Chondrocyte (in vitro differentiated cells): ENCODE measurements at places on chromosomes 2 and 18. TPM values are rescaled to one million over a fixed set of nuclear protein-coding genes. Genes with fewer than 3 reads are reported as not detected.

GRCh38 chr2:46123013-46123412 lies 174.2 kb upstream of the EPAS1 start:
- DNase-seq = no peak

DNA sequence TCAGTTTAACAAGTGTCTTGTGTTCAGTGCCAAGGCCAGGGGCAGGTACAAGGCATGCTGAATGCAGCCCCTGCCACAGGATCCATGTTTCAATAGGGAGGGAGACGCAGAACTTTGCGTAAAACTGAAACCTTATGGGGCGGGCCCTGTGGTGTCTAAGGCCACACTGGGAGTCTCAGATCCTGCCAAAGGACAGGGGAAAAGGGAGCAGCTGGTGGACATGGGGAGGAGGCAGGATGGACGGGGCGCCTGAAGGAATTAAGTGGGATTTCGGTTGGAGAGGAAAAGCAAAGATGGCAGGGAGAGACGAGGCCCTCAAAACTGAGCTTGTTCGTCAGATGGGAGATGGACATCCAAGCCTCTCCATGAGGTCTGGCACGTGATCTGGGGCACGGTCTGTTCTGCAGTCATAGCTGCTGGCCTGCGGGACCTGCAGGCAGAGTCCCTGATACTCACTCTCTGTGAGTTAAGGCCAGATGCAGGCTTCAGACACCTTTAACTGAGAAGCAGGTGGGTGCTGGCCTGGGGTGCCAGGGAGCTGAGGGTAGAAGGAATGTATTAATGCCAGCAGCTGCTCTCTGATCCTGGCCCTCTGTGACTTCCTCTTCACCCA lies 48.8 kb downstream of the TCF7L1 start:
- no peak for DNase-seq

DNA sequence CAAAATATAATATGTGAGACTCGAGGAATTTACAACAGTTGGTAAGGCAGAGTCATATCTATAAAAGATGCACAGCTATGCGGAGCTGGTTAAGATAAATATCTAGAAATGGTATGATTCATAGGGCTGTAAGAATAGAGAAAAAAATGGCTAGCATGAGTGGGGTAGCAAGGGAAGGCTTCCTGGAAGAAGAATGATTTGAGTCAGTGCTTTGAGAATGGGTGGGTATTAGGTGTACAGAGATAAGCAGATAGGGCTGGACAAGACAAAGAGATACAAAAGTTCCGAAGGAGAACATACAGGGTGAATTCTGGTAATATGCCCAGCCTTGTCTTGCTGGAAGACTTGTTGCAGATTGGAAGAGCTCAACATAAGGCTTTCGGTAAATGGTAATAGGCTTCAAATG lies 291.5 kb upstream of the CCDC68 start:
- DNase-seq = no peak

Gene CYP27C1
- total RNA-seq = 11.7 to 17.2 TPM (median 13.4 TPM) in 3 replicates

- DNase-seq = no peak
These were observed 1647.1 kb downstream of the SUCLG1 start for GRCh38 chr2:82811946-82812345.

Gene TNS1
- total RNA-seq = 227 to 272 TPM (median 249 TPM) in 3 replicates

DNA sequence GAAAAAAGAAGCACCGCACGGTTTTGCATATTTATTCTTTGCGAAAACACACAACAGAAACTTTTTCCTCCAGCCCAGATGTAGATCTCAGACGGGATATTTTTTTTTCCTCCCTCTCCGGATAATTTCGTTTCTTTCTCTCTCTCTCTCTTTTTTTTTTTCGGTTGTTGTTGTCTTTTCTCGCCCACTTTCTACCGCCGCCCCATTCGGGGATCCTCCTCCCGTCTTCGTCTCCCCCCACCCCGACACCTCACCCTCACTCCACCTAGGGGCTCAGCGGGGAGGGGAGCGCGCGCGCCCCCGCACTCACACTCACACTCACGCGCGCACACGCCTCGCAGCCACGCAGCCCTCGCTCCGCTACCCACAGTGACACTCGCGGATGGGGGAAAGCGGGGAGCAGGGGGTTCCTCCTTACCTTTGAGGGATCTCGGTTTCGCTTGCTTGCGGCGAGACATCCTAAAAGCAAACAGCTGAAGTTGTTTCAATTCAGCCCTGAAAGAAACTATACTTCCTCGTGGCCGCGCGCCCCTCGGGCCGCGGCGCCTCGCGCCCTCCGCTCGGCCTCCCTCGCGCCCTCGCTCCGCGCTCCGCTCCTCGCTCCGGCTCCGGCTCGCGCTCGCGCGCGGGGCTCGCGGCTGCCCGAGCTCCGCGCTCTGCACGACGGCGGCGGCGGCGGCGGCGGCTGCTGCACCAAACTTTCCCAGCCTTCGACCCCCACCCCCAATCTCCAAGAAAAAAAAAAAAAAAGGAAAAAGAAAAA lies 1.3 kb downstream of the ZNF521 start:
- no peak for DNase-seq

- DNase-seq = no peak
These were observed 199.2 kb upstream of the TNP1 start for GRCh38 chr2:217058791-217059755.

- DNase-seq = no peak
These were observed 503.9 kb downstream of the PID1 start for GRCh38 chr2:228767196-228767595.

DNA sequence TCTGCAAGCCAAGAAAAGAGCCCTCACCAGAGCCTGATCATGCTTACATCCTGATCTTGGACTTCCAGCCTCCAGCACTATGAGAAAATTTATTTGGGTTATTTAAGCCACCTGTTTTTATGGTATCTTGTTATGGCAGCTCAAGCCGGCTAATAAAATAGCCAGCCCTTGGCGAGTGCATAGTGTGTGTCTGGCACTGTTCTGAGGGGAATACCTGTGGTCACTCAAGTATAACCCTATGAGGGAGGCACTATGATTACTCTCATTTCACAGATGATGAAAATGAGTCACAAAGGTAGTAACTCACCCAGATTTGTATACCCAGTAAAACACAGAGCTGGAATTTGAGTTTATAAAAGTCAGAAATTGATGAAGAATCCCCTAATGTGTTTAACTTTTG lies 556.9 kb upstream of the SETBP1 start:
- DNase-seq = no peak

DNA sequence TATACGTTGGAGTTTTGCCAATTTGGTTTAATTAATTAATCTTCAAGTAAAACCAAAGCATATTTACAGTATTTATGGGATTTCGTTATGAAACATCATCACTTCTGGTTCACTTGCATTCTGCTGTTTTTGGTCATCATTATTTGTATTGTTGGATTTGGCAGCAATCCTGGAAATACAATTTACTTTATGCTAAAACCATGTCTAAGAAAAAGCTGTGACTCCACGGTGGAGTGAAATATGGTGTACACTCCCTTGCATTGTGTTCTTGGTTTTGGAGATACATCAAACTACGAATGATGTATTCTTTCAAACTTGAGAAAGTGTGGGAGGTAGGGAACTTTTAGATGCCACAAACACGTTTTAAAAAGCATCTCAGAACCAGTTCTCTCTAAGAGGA lies 106.4 kb downstream of the CTAGE1 start:
- no peak for DNase-seq

DNA sequence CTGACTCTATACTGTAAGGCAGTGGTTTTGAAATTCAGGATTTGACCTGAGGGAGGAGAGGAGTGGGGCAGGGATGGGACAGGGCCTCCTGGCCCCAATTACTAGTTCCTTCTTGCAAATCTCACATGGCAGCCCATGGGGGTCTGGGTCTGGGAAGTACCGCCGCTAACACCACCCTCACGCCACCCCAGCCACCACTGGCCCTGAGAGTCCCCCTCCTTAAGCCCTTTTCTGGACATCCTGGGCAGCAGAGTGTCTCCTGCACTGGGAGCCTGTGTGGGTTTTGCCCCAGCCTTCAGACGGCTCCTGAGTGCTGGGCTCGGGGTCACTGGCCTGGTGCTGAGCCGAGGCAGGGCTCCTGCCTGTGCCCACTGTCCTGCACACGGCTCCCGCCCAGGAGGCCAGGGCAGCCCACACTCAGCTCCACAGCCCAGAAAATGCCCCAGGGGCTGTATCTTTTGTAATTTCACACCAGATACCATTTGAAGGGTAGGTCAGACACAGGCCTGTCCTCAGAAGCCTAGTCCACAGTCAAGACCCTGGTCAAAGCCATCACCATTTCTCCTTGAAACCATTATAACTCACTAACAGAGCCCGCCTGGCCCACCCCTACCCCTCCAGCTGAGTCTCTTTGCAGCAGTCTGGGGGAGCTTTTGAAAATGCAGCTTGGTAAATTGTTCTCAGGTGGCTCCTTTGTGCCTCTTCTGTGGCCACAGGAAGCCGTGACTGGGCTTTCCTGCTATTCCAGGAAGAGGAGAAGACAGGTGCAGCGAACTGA lies 55.1 kb downstream of the CYP27C1 start:
- no peak for DNase-seq

Gene FSHR
- not detected in 3 replicates for total RNA-seq

DNA sequence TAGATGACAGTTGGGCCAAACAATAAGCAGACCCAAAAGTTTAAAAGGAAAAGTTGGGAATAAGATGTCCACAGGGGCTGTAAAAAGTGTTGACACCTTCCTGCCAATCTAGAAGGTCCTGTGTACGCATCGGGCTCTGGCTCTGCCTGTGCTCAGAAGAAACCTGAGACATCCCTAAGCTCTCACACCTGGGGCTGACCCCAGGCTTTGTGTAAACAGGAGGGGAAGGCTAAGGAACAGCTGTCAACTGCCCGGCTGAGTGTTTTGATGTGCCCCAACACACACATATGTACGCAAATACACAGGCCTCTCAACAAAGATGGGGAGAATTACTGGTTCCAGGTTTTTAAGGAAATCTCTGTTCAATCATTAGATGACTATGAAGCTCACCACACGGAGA lies 59.5 kb downstream of the TMEM131 start:
- no peak for DNase-seq

Gene KCNK3
- 0.77 to 2.9 TPM (median 2.8 TPM) in 3 replicates for total RNA-seq

Gene BUB1
- total RNA-seq = 7.1 to 7.8 TPM (median 7.6 TPM) in 3 replicates

Gene CD8B
- total RNA-seq = not detected in 3 replicates

Gene SNED1
- 1.6 to 2.9 TPM (median 1.9 TPM) in 3 replicates for total RNA-seq

DNA sequence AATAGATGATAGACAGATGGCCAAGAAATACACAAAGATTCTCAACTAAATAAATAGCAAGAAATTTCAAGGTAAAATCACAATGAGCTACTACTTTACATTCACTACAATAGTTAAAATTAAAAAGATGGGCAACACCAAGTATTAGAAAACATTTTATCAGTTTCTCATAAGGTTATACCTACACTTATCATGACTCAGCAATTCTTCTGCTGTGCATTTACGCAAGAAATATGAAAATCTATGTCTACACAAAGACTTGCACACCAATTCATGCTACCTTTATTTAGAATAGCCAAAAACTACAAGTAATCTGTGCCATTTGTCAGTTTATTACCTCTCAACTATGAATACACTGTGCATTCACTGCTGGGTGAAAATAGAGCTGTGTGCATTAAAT lies 937.4 kb upstream of the NRXN1 start:
- DNase-seq = no peak

- no peak for DNase-seq
These were observed 203.3 kb downstream of the CELF4 start for GRCh38 chr18:37362158-37362890.

Gene MYL12B
- total RNA-seq = 241 to 327 TPM (median 323 TPM) in 3 replicates

DNA sequence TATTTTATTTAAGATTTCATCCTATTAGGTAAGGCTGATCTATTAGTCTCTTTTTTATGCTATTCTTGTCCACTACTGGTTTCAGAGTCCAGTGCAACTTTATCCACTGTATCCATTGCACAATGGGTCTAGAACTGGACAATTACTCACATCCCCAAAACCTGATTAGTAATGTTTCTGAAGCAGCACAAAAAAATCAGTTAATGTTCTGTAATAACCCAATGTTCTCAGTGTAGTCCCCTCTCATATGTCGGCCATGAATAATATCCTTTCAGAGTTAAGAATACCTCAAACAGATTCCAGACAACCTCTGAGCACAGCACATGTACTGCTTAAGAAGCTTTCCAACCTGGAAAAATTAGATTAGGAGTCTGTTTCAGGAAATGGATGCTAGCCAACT lies 29.7 kb downstream of the MGAT4A start:
- no peak for DNase-seq

GRCh38 chr2:238820916-238821315 lies 27.0 kb upstream of the TWIST2 start:
- DNase-seq = no peak

GRCh38 chr2:172775319-172775718 lies 39.7 kb downstream of the RAPGEF4 start:
- DNase-seq = no peak

GRCh38 chr18:11009869-11010268 lies 139.5 kb downstream of the PIEZO2 start:
- DNase-seq = no peak

Gene SLC14A1
- total RNA-seq = 0.25 TPM in 1 of 3 replicates, not detected in the others

Gene CAVIN2
- total RNA-seq = 1.8 to 5.7 TPM (median 2.2 TPM) in 3 replicates

DNA sequence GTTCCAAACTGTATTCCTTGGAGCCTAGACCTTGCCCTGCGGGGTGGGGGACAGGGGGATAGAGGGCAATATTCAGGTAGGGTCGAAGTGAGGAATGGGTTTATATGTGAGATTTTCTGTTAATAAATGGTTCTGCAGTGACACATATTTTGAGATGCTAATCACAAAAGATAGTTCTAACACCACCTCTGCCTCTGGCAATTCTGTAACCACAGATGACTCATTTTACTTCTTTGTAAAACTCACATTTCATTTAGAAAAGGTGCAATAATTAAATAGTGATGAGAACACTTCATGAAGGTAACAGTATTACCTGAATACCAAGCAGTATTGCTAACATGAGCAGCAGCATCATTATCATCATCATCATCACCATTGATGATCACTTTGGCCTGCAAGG lies 306.6 kb downstream of the SUCLG1 start:
- no peak for DNase-seq

DNA sequence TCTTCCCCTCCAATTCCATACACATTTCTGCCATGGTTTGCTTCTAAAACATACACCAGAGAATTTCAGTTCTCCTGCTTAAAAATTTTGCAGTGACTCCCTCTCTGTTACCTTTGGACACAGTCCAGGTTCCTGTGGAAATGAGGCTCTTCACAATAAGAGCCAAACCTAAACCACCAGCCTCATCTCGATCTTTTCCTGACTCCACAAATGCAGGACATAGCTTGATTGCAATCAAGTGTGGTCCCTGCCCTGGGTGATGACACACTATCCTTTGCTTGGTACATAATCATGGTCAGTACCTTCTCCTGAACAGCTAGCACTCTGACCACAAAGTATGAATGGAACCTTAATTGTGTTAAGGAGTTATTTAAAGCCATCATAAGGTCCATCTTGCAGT lies 134.9 kb upstream of the CHAC2 start:
- no peak for DNase-seq

DNA sequence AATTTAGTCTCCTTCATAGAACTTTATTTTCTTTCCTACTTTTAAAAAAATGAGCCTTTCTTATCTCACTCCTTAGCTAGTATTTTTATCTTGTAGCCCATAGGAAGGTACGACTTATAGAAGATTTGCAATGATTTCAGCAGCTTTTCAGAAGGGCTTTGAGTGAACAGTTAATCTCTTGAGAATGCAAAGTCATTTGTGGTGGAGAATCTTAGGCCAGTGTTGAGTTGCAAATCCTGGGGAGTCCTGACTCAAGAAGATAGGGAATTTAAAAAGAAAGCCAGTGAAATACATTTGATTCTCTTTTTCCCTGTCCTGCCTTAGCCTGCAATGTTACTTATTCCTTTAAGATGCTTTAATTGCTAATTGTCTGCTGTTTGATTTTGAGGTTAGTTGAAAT lies 33.6 kb downstream of the LYPD6 start:
- DNase-seq = no peak

Gene OR6B2
- total RNA-seq = not detected in 3 replicates

Gene CPO
- 0.34 TPM in 1 of 3 replicates, not detected in the others for total RNA-seq

- no peak for DNase-seq
These were observed 21.1 kb upstream of the SLC9A4 start for GRCh38 chr2:102451968-102452367.
